Stimulated activated CD8-positive, alpha-beta memory T cell treated with anti-CD3 and anti-CD28 coated beads, Interleukin-15, amount 100 ng/mL, for 48 hours (primary cell): ENCODE measurements at places on chromosomes 1 and 21.

DNA sequence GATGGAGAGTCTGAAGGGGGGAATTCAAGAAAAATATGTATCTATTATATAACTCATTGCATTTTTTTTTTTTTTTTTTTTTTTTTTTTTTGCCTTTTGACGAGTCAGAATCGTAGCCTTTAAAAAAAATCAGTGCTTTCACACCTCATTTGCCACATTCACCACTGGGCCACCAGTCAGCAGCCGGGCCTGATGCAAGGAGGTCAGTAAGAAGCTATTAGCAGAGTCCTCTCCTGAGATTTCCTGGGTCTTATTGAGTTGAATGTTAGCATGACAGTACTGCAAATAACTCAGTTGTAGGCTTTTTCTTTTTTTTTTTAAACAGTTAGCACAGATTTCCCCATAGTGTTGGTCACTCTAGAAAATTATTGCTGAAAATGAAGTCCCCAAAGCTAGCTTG is 139.8 kb downstream of the SPATA17 start:
- no peak for DNase-seq

GRCh38 chr1:89596698-89597097 is 36.2 kb upstream of the LRRC8C start:
- DNase-seq, result no peak

DNA sequence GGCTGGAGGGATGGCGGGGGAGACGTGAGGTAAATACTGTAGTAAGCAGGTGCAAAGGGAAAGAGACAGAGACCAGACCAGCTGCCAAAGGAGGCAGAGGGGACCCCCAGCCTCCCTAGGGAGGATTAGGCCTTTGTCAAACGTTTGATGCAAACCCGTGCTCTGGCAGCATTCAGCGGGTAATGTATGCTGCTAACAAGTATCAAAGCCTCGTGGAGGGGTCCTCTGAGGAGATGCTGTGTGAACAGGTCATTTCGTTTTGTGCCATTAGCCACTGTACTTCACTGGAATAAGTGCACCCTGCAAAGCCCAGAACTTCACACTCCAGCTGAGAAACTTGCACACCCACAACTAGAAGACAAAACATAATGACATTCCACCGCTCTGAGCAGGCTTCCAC is 644.5 kb downstream of the NPHP4 start:
- DNase-seq, result no peak

DNA sequence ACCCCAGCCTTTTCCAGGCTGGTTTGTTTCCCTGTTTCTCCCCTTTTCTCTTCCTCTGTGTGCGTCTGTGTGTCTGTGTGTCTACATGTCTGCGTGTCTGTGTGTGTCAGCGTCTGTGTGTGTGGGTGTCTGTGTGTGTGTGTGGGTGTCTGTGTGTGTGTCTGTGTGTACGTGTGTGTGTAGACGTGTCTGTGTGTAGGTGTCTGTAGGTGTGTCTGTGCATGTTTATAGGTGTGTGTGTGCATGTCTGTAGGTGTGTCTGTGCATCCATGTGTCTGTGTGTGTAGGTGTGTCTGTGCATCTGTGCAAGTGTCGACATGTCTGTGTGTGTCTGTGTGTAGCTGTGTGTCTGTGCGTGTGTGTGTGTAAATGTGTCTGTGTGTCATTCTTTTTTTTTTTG is 3.3 kb downstream of the TTLL10 start:
- no peak for DNase-seq

- no peak for DNase-seq
These were observed 104.0 kb upstream of the OLIG2 start for GRCh38 chr21:32921632-32922230.

DNA sequence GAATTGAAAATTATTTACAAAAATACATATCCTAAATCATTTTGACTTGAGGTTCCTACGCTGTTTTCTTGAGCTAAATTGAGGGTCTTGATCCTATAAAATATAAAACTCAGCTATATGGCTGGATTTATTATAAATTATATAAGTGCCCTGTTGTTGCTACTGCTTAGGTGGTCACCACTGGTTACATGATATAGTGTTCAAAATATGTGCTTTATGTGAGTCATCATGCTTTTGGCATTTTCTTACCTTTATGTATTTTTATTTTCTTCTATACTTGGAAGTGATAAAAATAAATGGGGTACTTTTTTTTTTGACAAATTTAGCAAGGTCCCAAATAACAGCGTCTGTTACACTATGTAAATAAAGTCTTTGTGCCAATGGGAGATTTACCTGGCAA is 31.1 kb upstream of the PTPRC start:
- no peak for DNase-seq

DNA sequence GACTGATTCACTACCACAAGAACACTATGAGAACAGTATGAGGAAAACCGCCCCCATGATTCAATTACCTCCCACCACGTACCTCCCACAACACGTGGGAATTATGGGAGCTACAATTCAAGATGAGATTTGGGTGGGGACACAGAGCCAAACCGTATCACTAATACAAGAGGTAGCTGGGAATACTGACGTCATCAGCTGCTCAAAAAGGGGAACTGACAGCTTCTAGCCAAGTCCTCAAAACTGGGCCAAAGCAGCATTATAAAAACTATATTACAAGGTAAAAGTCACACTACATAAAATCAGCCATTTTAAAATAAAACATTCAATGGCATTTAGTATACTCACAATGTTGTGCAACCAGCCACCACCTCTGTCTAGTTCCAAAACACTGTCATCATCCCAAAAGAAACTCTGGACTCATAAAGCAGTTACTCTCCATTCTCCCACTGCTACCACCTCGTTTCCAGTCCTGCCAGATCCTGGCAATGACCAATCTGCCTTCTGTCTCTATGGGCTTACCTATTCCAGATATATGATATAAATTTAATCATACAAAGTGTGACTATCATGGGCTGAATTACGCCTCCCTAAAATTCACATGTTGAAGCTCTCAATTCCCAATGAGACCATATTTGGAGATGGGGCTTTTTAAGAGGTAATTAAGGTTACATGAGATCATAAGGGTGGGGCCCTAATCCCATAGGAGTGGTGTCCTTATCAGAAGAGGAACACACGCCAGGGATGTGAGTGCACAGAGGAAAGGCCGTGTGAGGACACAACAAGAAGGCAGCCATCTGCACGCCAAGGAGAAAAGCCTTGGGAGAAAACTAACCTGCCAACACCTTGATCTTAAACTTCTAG is 192.1 kb downstream of the SETD4 start:
- DNase-seq, result no peak

GRCh38 chr1:244439391-244440032 is 12.2 kb downstream of the ADSS2 start:
- no peak for DNase-seq

- DNase-seq, result no peak
These were observed at the start of gene PAX7 for GRCh38 chr1:18630511-18631495. TSS of gene PAX7 (plus strand) at chr1:18630846. CDS start at chr1:18631604, 758 bp downstream.

GRCh38 chr1:154871374-154871773 is 1.3 kb upstream of the KCNN3 start:
- DNase-seq, result no peak

GRCh38 chr1:185987611-185988321 is 253.6 kb downstream of the HMCN1 start:
- no peak for DNase-seq

DNA sequence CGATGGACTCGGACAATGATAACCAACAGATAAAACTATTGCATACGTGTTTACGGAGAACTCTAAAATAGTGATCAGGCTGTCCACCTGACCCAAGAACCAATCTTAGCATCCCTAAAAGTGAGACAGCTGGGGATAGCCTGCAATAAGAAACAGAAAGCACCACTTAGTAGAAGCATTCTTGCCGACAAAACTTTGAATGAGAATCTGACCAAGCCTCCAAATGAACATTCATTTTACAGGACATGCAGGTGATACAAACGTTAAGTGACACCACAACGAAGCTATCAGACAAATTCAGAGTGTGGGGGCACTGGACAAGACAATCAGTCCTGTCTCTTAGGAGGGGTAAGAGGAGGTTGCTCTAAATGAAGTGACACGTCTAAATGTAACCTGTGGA is 1.2 kb downstream of the PSMG1 start:
- no peak for DNase-seq

DNA sequence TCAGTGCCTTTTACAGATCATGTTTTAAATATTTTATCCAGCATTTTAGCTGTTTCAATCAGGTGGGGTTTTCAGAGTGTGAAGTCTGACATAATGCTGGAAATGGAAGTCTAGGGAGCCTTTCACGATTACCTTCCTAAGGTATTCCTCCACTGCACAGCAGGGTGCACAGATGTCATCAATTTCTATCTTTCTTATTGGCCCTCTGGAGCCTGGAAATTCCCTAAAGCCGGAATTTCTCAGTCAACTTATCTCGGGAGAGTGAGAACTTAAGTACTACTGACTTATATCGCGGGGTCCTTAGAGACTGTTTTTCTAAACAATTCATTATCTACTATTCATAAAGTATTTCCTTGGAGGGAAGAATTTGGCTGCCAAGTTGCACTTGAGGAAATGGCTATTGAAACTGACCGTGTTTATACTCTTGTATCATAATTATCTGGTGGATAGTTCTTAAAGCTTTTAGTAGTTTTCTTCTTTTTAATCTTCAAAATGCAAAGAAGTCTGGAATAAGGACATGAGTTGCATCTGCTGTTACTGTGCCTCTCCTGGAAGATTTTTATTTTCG is 311.8 kb upstream of the B3GALT2 start:
- no peak for DNase-seq

- DNase-seq, result no peak
These were observed at the start of gene TPTE for GRCh38 chr21:10521091-10521598. TSS of gene TPTE (plus strand) at chr21:10521583. CDS start at chr21:10538724, 17,141 bp downstream.

DNA sequence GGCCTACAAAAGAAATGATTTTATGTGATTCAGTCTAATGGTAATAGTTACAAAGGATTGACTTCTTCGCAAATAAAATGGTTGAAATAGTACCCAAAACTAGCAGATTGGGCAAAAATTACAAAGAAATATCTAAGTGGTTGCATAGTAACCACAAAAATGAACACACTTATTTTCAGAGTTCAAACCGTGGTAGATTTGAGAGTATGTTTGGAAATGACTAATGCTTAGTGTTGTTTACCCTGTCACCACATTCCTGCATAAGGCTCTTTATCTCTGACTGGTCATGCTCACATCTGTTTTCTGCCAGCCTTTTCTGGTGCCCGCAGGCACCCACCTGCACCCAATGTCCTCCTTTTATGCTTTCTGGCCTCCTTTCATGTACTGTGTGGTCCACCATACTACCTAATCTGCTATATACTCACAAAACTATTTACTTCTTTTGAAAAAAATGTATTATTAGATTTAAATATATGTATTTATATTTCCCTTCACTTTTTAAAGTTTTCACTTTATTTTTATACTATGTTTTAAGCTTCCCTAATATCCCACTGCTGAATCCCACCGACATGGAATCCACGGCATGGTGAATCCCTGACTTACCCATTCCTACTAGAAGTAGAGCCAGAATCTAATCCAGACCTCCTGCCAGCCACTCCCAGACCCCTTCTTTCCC is 30.3 kb downstream of the PTPRC start:
- no peak for DNase-seq

DNA sequence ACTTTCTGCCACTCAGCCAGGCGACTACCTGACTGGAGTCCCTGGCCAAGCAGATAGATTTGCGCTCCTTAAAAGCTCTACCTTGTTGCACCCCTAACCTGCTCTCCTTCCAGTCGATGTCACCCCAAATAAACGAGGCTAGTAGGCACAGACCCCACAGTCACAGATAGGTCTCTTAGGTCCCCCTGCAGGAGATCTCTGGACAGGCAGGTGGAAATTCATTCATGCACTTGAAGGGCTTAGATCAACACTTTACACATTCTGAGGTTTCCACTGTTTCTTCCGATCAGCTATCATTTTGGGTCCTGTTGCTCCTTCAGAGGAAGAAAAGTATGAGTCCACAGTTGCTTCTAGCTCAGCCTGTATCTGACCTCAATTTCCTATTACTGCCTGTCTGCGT is 272.6 kb upstream of the FMN2 start:
- DNase-seq, result no peak

DNA sequence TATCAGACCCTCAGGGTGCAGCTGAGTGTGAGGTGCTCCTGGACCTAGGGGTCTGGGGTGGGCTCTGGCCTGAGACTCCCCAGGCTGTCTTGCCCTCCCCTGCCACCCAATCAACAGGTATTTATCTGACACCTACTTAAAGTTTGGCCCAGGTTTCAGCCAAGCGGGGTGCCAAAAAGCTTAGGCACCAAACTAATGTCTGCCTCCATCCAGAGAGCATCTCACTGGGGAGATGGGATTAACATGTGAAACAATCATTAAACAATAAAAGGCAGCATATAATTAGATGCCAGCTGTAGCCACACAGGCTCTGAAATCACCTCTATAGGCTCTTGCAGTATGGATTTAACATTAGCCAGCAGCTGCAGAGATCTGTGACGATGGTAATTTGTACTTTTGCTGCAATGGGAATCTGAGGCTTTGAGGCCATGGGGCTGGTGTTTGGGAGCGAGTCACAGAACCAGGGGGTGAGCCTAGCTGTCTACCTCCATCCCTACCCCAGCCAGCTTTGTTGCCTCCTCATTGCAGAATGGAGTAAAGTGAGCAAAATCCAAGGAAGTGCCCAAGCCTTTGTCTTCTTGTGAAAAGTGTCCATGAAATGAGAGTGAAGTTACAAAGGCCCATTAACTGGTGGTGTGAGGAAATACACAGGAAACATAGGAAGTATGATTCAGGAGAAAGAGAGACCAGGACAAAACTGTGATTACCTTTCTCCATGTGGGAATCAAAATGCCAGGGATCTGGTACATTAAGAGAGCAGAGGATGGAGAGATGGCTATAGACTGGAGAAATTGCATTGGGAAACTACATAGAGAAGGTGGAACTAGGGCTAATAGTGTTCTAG is 36.1 kb downstream of the EIF2D start:
- DNase-seq, result no peak

GRCh38 chr1:77824694-77825093 is 45.2 kb downstream of the MIGA1 start:
- DNase-seq, result no peak

GRCh38 chr1:36743286-36744005 is 260.7 kb upstream of the CSF3R start:
- no peak for DNase-seq

GRCh38 chr1:197919346-197920066 is 2.3 kb downstream of the LHX9 start:
- DNase-seq, result no peak

- DNase-seq, result no peak
These were observed 23.1 kb upstream of the IFNLR1 start for GRCh38 chr1:24210195-24210627.

GRCh38 chr1:147496044-147496443 is 45.3 kb upstream of the BCL9 start:
- DNase-seq, result no peak

GRCh38 chr1:21523297-21523813 is 14.1 kb downstream of the ALPL start:
- no peak for DNase-seq

- no peak for DNase-seq
These were observed 99.6 kb downstream of the GABPA start for GRCh38 chr21:25834381-25834780.

GRCh38 chr1:219810451-219810850 is 117.9 kb downstream of the SLC30A10 start:
- DNase-seq, result no peak

GRCh38 chr1:156056326-156056849 is 1.8 kb downstream of the LAMTOR2 start:
- DNase-seq, result no peak
